Renal cortical epithelial cell (primary cell): ENCODE measurements at places on chromosomes 1 and 21. TPM values are rescaled to one million over a fixed set of nuclear protein-coding genes. Genes with fewer than 3 reads are reported as not detected.
A peak's percentile ranks its signal among the peaks of the same experiment; 100 is the strongest.

DNA sequence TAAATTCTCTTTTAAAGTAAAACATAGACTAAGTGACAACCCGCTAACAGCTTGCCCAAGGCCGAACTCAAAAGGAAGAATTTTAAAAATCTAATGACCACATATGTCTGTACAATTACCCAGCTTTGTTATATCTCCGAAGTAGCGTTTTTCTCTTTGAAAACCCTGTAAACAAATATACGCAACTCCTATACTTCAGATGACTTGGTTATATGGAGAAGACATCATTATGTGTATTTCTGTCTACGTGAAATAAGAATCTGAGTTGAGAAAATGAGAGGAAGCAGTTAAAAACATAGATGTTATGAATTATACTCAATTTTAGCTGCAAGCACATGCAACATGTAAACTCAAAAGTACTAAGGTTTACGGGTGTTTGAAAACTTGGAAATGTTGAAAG is 2.0 kb downstream of the PBX1 start:
- peak; percentile 19 for DNase-seq

The CRYAA gene
- total RNA-seq: not detected in 2 replicates

- DNase-seq: no peak
These were observed 24.4 kb upstream of the HUNK start for GRCh38 chr21:31848326-31848985.

GRCh38 chr1:172909606-172910326 is 141.0 kb downstream of the TNFSF18 start:
- peak; percentile 96 for DNase-seq

- DNase-seq: no peak
These were observed 1.2 kb upstream of the DHCR24 start for GRCh38 chr1:54888080-54888733.

DNA sequence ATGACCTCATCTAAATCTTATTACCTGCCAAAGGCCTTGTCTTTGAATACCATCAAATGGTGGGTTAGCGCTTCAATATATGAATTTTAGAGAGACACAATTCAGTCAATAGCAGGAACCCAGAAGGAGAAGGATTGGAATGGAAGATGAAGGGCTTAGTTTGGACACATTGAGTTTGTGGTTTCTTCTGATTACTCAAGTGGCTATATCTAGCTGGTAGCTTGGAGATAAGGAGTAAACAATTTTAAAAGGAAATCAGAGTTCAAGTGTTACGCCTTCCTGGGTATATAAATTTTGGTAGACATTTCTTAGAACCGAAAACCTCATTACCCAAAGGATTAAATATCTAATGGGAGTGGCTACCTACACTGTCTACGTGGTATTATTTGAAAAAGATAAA is 80.2 kb downstream of the RGS2 start:
- no peak for DNase-seq

DNA sequence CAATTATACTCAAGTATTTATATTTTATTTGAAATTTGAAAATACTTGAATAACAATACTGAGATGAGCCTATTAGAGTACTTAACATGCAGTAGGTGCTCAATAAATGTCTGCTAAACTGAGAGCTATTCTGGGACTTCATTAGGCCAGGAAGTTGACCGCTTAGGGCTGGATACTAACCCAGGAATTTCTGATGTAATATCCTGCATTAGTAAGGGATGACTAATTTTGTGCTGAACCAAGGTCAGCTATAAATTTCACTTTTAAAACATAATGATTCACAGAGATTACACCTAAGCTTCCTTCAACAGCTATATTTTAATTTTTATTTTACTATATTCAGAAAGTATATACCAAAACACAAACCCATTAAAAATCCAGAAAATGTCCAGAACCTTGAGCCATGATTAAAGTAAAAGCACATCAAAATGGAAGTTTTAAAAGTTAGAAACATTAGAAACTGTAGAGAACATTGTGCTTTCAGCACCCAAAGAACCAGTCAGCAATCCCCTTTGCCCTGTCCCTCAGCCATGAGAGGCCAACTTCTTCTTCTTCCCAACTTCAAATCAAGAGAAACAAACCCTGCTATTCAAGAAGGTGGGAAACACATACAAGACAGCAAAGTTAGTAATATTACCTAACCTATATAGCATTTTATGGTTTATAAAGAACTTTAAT is 35.4 kb downstream of the WNT2B start:
- DNase-seq: peak; percentile 98

DNA sequence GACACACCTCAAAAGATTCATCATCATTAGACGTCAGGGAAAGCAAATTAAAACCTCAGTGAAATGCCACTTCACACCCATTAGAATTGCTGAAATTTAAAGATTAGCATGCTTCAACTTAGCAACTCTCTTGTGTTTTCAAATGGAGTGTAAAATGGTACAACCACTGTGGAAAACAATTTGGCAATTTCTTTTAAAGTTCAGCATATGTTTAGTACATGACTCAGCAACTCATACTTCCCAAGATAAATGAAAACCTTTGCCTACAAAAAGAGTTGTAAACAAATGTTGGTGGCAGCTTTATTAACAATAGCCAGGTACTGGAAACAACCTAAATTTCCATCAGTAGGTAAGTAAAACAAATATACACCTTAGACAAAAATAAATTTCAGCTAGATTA is 42.7 kb downstream of the ST3GAL3 start:
- DNase-seq: peak; percentile 28

GRCh38 chr1:81894867-81895266 is 94.1 kb downstream of the ADGRL2 start:
- DNase-seq: peak; percentile 53

The ATP1A4 gene
- total RNA-seq: not detected in 2 replicates
